ENCODE measurements at places on chromosomes 4 and X. TPM values are rescaled to one million over a fixed set of nuclear protein-coding genes. Genes with fewer than 3 reads are reported as not detected.
A peak's percentile ranks its signal among the peaks of the same experiment; 100 is the strongest.

- no peaks in the 10 kb centered on the region for H3K27me3 ChIP-seq
- H3K27ac ChIP-seq = peak overlapping the region; percentile 81
- H3K36me3 ChIP-seq = no peaks in the 10 kb centered on the region
- DNase-seq = peak; percentile 96
- H3K4me3 ChIP-seq = no peak overlapping the region
Observed at GRCh38 chrX:1453395-1453783, 680 bp upstream of the ASMTL start.

GRCh38 chrX:140050906-140051305 is 85.6 kb upstream of the CXorf66 start:
- H3K36me3 ChIP-seq = no peaks in the 10 kb centered on the region
- H3K4me1 ChIP-seq = no peaks in the 10 kb centered on the region
- H3K27ac ChIP-seq = no peak overlapping the region
- H3K4me3 ChIP-seq = no peak overlapping the region

- H3K27me3 ChIP-seq = no peaks in the 10 kb centered on the region
- H3K4me1 ChIP-seq = peaks cover 10% of the 10 kb centered on the region
- no peaks in the 10 kb centered on the region for H3K36me3 ChIP-seq
- H3K27ac ChIP-seq = no peak overlapping the region
Observed at GRCh38 chrX:10618961-10619360, 1.4 kb downstream of the MID1 start.

MEPE gene
- total RNA-seq = not detected

MXD4 gene
- total RNA-seq = 67.5 TPM

EGF gene
- not detected for total RNA-seq

- H3K27me3 ChIP-seq = no peaks in the 10 kb centered on the region
- H3K27ac ChIP-seq = no peak overlapping the region
- no peak for DNase-seq
- no peak overlapping the region for H3K4me3 ChIP-seq
- no peaks in the 10 kb centered on the region for H3K36me3 ChIP-seq
- H3K4me1 ChIP-seq = no peaks in the 10 kb centered on the region
Observed at GRCh38 chrX:104391906-104392305, 137.2 kb upstream of the ESX1 start.

DNA sequence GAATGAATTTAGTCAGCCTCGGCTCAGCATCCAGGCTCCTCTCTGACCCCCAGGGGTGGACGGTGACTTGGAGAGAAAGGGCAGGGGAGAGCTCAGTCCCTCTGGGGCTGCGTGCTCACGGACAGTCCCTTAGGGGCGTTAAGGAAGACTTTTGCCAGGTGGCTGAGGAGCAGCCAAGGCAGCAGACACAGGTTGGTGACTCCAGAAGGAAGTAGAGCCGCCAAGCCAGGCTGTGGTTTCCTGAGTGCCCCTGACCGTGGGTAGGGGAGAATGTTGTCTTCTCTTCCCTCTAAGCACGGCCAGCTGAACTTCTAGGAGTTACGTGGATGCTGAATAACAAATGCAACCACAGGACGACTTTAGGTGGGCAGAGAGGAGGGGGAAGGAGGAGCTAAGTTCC is 91.0 kb upstream of the MTM1 start:
- H3K27me3 ChIP-seq = no peaks in the 10 kb centered on the region
- H3K4me1 ChIP-seq = peaks cover 33% of the 10 kb centered on the region
- H3K36me3 ChIP-seq = no peaks in the 10 kb centered on the region
- no peak for DNase-seq
- no peak overlapping the region for H3K27ac ChIP-seq

DNA sequence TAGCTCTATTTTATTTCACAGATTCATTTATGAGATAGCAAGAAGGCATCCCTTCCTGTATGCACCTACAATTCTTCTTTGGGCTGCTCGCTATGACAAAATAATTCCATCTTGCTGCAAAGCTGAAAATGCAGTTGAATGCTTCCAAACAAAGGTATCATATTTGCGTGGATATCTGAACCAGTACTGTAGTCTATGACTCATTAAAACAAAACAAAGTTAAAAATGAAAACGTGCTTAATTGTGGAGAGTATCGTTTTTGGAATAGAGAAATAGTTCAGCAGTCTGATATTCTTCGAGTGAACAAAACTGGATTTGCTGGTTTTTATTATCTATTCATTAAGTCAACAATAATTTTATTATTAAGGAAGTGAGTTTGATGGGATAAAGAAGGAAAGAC is 6.3 kb downstream of the AFP start:
- no peak overlapping the region for H3K4me3 ChIP-seq
- no peak overlapping the region for H3K27ac ChIP-seq
- no peak for DNase-seq

TRIM60 gene
- not detected for total RNA-seq

DNA sequence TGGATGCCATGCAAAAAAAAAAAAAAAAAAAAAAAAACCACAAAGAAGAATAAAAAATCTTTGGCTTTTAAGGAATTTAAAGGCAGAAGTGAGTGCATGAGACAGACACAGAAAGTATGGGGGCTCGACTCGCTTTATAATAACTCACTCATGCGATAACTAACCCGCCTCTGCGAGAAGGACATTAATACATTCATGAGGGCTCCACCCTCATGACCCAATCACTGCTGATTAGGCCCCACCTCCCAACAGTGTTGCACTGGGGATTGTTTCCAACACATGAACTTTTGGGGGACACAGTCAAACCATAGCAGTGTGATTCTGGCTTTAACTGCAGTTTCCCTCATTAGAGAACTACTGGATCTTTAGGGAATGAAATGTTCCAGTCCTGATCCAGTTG is 78.1 kb downstream of the QDPR start:
- no peaks in the 10 kb centered on the region for H3K4me1 ChIP-seq
- no peak overlapping the region for H3K4me3 ChIP-seq
- no peak overlapping the region for H3K27ac ChIP-seq
- no peaks in the 10 kb centered on the region for H3K36me3 ChIP-seq

GRIA2 gene
- not detected for total RNA-seq

CABS1 gene
- total RNA-seq = not detected

DNA sequence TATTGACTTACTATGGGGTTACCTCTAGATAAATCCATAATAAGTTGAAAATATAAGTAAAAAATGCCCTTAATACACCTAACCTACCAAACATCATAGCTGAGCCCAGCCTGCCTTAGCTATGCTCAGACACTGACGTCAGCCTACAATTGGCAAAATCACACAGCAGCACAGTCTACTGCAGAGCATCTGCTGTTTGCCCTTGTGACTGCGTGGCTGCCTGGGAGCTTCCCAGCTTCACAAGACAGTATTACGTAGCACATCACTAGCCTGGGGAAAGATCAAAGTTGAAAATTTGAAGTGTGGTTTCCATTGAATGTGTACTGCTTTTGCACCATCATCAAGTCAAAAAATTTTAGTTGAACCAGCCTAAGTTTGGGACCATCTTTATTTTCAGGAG is 8.8 kb downstream of the HTT-AS start:
- DNase-seq = no peak
- no peak overlapping the region for H3K27ac ChIP-seq
- H3K4me1 ChIP-seq = no peaks in the 10 kb centered on the region
- no peaks in the 10 kb centered on the region for H3K27me3 ChIP-seq

- H3K27me3 ChIP-seq = no peaks in the 10 kb centered on the region
- no peak overlapping the region for H3K4me3 ChIP-seq
- H3K4me1 ChIP-seq = peaks cover 28% of the 10 kb centered on the region
Observed at GRCh38 chr4:16894406-16894805, 4.0 kb downstream of the LDB2 start.

HTN1 gene
- not detected for total RNA-seq

DNA sequence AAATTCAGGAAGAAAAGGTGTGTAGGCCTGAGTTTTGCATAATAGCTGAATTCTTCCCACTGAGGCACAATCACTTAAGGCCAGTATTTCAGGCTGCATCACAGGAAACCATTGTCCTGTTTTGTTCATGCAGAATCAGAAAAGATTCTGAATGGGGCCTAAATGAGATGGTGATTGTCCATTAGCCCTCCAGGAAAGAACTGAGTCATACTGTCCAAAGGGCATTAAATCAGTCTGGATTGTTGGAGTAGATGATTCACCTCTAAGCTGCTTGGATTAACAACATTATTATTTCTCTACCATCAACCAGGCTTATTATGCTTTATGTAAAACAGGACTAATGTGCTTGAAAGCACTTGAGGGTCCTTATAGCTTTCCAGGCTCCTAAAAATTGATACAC is 36.2 kb downstream of the CT47B1 start:
- no peaks in the 10 kb centered on the region for H3K36me3 ChIP-seq
- H3K27ac ChIP-seq = no peak overlapping the region
- H3K4me1 ChIP-seq = no peaks in the 10 kb centered on the region
- no peak overlapping the region for H3K4me3 ChIP-seq
- no peak for DNase-seq
- H3K27me3 ChIP-seq = no peaks in the 10 kb centered on the region

GRCh38 chr4:136818811-136819330 is 713.4 kb downstream of the PCDH18 start:
- DNase-seq = no peak
- no peak overlapping the region for H3K27ac ChIP-seq
- H3K4me3 ChIP-seq = no peak overlapping the region

DNA sequence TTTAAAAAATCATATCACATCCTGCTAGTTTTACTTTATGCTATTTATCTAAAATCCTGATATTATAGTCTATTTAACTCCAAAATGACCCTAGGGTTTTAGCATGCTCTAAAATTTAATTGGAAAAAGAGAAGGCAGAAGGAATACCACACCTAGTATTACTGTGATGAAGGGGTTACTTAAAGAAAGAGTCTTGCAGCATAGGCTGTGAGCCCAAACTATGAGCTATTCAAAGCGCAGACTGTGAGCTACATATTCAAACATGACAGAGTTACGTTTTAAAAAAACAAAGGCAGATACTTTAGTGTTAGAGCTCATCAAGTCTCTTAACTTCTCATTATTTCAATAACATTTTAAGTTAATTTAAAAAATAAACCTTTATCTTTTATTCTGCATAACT is 247.7 kb upstream of the ETNPPL start:
- H3K27me3 ChIP-seq = no peaks in the 10 kb centered on the region
- no peaks in the 10 kb centered on the region for H3K4me1 ChIP-seq
- H3K36me3 ChIP-seq = no peaks in the 10 kb centered on the region

GRCh38 chr4:145719752-145720624 is 40.0 kb downstream of the C4orf51 start:
- no peaks in the 10 kb centered on the region for H3K27me3 ChIP-seq
- H3K4me1 ChIP-seq = no peaks in the 10 kb centered on the region
- no peak for DNase-seq
- no peak overlapping the region for H3K27ac ChIP-seq
- H3K36me3 ChIP-seq = no peaks in the 10 kb centered on the region

GRCh38 chrX:65537229-65537628 is 2.6 kb upstream of the LAS1L start:
- H3K27me3 ChIP-seq = no peaks in the 10 kb centered on the region
- DNase-seq = no peak
- H3K27ac ChIP-seq = no peak overlapping the region
- H3K36me3 ChIP-seq = peaks cover under 1% of the 10 kb centered on the region
- no peak overlapping the region for H3K4me3 ChIP-seq

CYP4V2 gene
- total RNA-seq = 45.5 TPM

DNA sequence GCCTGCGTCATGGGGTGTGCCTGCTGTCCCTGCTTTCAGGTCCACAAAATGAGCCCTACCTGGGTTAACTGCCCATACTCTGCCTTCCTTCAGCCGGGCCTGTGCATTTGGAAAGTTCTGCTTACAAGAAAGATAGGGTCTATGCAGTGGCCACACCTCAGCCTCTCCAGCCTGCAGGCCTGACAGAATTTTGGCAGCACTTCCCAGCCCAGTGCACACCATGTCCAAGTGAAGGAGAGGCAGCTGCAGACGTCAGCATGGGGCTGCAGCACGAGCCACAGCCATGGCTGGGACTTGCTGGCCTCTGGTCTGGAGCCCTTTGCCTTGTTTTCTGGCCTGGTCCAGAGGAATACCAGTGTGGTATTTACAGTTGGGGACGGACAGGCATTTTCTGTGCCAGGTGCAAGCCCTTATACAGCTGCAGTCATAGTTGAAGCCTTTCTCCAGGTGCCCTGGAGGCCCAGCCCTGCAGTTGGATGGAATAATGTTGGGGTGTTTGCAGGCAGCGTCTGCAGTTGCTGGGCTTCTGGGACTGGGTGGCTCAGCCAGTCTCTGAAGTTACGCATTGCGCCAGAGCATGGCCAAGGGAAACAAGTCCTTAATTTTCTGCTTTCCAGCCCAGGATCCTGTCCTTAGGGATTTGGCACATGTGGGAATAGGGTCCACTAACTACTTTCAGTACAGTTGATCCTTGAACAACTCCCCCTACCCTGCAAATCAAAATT is 26.2 kb downstream of the JADE1 start:
- H3K36me3 ChIP-seq = peaks cover 6% of the 10 kb centered on the region
- no peak overlapping the region for H3K4me3 ChIP-seq
- DNase-seq = no peak
- peaks cover 59% of the 10 kb centered on the region for H3K4me1 ChIP-seq

- H3K27ac ChIP-seq = no peak overlapping the region
- H3K27me3 ChIP-seq = no peaks in the 10 kb centered on the region
- no peak overlapping the region for H3K4me3 ChIP-seq
Observed at GRCh38 chrX:40501164-40501855, 79.5 kb upstream of the ATP6AP2 start.

DNA sequence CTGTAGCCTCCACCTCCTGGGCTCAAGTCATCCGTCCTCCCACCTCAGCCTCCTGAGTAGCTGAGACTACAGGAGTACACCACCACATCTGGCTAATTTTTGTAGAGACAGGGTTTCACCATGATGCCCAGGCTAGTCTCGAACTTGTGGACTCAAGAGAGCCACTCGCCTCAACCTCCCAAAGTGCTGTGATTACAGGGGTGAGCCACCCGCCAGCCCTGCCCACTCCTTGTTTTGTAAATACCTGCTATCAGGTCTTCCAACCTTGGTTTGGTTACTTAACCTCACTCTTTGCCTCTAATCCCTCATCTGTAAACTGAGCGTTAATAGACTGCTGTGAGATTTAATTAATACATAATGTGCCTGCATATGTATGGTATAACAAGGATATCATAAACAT is 803 bp downstream of the CNGA1 start:
- H3K27ac ChIP-seq = no peak overlapping the region

DNA sequence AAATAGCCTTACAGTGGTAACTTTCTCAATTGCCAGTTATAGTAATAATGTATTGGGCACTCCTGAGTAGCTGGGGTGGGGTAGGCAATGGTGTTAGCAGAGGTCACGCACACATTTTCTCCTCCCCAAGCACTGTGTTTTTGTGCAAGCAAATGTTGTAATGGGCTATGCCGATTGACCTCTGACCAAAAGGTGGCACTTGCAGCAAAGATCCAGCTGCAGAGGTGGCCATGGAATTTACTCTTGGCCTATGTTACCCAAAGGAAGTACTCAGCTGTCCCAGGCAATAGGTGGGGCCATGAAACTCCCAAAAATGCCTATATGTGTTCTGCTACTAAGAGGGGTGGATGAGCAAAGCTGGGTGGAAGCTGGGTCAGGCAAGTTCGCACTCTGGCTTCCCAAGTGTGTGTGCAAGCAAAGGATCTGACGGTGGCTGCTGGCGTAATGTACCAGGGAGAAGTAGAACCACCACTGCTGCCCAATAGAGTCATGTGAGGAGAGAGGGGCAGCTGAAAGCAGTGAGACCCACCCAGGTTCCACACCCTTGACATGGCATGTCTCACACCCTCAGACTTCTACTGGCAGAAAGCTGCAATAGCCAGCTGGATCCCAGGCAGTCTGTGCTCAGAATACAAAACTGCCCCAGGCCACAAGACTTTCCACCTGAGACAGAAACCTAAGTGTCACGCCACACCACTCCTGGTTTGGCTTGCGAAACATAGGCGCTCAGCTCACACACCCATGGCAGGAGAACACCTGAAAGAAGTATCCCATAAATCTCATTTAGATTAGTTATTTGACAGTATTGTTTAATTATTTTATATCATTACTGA is 353.3 kb upstream of the EMCN start:
- no peaks in the 10 kb centered on the region for H3K36me3 ChIP-seq
- no peak overlapping the region for H3K4me3 ChIP-seq
- no peak for DNase-seq
- no peak overlapping the region for H3K27ac ChIP-seq
- no peaks in the 10 kb centered on the region for H3K4me1 ChIP-seq
- H3K27me3 ChIP-seq = no peaks in the 10 kb centered on the region

Measured in CD4-positive, alpha-beta memory T cell (primary cell).